ENCODE measurements at places on chromosomes 12 and 14. TPM values are rescaled to one million over a fixed set of nuclear protein-coding genes. Genes with fewer than 3 reads are reported as not detected.

HELB gene
- 2.3 TPM for total RNA-seq

NDUFA12 gene
- total RNA-seq = 283 TPM

KRT71 gene
- total RNA-seq = not detected

GDF3 gene
- total RNA-seq = not detected

DNA sequence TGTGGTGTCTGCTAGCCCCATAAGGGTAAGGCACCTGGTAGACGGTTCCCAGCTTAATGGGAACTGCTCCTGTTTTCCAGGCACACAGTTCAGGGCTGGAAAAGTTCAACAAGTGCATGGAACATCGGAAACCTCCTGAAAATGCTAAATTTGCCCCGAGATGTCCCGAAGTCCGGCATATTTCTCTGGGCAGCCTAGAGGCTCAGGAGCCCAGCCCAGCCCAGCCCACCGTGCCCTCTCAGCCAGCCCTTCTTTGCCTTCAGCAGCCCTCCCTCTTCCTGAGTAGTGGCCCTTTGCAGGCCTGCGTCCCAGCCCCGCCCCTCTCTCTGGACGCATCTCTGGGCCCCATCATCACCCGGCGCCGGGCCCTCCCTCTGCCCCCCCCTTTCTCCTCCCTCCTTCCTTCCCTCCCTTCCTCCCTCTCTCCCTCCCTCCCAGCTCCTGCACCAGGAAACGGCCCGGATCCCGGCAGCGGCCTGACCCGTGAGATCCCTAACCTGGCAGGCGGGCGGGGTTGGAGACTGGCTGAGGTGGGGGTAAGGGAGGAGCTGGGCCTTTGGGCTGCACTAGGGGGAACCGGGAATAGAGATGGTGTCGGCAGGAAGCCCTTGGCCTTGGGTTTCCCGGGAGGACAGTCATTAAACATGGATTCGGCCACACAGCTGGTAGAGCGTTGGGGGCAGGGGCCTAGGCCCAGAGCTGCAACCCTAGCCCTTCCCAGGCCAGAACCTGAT, at the start of gene BCL2L2:
Gene BCL2L2 (plus strand): TSS at position 422 of the 734 bp plus-strand sequence. CDS start 935 bp downstream, outside the sequence.
- no peaks in the 10 kb centered on the region for H3K27me3 ChIP-seq
- H3K27ac ChIP-seq = peak within 1 kb of the TSS; percentile 64

DNA sequence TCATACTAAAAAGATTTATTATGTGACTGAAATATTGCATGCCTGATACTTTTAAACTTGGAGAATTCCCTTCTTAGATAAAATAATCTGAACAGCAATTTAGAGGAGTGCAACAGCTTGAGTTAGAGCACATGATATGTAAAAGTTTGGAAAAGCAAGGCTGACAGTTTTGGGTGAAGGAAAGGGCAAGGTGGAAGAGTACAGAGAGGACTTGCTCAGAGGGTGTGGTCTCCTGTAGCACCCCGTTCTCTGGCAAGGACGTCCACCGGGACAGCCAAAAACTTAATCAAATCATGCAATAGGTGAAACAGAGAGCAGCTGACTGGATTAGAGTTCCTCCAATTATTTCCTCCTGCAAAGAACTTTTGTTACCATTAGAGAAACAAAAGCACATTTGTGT, 65.2 kb upstream of the PDZRN4 start:
- H3K27me3 ChIP-seq = no peaks in the 10 kb centered on the region
- no peak for DNase-seq

- no peaks in the 10 kb centered on the region for H3K36me3 ChIP-seq
- peaks cover 11% of the 10 kb centered on the region for H3K4me1 ChIP-seq
- no peaks in the 10 kb centered on the region for H3K27me3 ChIP-seq
- no peak for DNase-seq
These were observed 660 bp upstream of the MAP1LC3B2 start for GRCh38 chr12:116558280-116559161.

- no peaks in the 10 kb centered on the region for H3K4me1 ChIP-seq
- H3K27me3 ChIP-seq = no peaks in the 10 kb centered on the region
- no peak for DNase-seq
These were observed 33.0 kb downstream of the FOXN3 start for GRCh38 chr14:89384023-89384422.

DNA sequence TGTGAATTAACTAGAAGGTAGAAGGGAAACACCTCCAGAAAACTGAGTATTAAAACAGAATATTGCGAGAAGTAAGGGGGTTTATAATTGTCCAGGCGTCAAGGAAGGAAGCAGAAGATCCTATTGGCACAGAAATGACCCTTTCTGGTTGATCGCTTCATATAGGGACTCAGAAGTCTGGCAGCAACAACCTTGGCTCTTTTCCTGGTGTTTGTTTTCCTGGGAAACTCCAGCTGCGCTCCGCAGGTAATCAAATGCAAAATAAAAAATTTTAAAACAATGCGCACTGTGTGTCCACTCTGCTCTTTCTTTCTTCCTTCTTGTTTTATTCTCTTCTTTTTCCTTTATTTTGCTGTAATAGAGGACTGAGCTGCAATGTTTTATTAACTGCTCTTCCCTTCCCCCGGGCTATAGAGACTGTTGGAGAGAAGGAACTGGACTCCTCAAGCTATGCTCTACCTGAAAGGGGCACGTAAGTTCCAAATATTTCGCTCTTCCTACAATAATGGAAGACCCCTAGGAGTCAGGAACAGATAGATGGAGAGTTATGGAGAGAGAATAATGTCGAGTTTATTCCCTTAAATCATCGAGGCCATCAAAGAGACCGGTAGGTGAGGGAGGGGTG, 737 bp downstream of the SPX start:
- peaks cover 35% of the 10 kb centered on the region for H3K27me3 ChIP-seq
- H3K36me3 ChIP-seq = no peaks in the 10 kb centered on the region
- H3K4me3 ChIP-seq = no peak overlapping the region
- no peak for DNase-seq

DNA sequence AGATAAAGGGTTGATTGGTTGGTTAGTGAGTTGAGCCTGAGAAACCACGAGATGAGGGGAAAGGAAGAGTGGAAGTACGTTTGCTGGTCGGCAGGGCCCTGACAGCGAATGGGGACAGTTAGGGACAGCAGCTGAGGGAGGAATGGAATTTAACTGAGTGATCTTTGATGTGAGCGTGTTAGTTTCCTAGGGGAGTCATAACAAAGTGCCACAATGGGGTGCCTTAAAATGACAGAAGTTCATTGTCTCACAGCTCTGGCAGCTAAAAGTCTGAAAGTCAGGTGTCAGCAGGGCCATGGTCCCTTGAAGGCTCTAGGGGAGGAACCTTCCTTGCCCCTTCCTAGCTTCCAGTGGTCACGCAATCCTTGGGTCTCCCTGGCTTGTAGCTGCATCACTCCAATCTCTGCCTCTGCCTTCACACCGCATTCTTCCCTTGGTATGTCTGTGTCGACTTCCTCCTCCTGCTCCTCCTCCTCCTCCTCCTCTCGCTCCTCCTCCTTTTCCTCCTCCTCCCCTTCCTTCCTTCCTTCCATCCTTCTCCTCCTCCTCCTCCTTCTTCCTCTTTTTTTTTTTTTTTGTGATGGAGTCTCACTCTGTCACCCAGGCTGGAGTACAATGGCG, 26.0 kb upstream of the RIN3 start:
- H3K4me3 ChIP-seq = no peak overlapping the region
- no peaks in the 10 kb centered on the region for H3K36me3 ChIP-seq
- no peaks in the 10 kb centered on the region for H3K4me1 ChIP-seq
- H3K27me3 ChIP-seq = no peaks in the 10 kb centered on the region

DNA sequence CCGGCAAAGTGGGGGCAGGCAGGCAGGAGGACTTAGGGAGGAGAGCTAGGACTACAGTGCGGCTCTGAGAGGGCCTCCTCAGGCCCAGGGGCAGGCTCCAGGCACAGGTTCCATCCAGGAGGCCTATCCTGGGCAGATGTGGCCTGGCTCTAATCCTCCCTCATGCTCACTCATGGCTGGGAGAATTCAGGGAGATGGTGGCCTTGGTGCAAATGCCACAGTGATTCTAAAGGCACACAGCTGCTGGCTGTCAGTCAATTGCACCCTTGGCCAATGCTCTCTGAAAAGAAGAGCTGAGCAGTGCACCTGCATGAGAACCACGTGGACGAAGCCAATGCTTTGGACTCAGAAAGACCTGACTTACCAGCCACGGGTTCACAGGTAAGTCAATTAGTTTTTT, 89.6 kb downstream of the C12orf75 start:
- no peak overlapping the region for H3K27ac ChIP-seq
- no peaks in the 10 kb centered on the region for H3K27me3 ChIP-seq
- H3K4me1 ChIP-seq = peaks cover 16% of the 10 kb centered on the region
- DNase-seq = no peak

DNA sequence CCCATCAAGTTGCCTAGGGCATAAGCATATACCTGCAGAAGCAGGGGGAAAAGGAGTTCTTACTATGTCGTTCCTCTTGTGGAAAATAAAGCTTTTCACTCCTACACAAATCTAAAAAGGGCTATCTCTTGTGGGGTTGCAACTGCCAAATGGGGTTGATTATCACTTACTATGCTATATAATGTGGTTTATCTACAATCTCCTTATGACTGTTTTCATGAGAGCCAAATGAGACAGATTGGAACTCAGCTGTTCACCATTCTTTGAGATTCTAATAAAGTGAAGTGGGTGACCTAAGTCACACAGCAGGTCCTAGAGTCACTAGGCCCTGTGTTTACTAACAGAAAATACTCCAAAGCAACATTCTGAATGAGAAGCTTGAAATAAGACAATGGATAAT, 47.7 kb downstream of the CIT start:
- no peak for DNase-seq
- no peak overlapping the region for H3K4me3 ChIP-seq
- H3K36me3 ChIP-seq = peaks cover 75% of the 10 kb centered on the region
- H3K4me1 ChIP-seq = no peaks in the 10 kb centered on the region

DNA sequence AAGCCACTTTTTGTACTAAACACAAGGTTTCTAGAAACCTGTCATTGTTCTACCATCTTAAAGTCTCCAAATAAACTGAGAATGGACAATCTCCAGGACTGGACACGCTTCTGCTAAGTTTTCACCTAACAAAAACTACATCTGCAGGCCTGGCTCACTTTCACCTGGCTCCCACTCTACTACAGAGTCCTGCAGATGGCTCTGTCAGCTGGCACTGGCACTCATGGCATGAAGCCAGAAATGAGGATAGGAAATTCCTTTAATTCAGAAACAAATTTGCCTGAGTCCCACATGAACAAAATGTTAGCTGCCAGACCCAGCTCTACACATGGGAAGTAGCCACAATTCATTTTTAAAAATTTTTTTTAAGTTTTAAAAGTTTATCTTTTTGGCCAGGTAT, 42.1 kb downstream of the STXBP6 start:
- peak overlapping the region; percentile 85 for H3K27ac ChIP-seq
- no peak overlapping the region for H3K4me3 ChIP-seq
- H3K36me3 ChIP-seq = no peaks in the 10 kb centered on the region
- peaks cover 40% of the 10 kb centered on the region for H3K4me1 ChIP-seq
- DNase-seq = no peak

DNA sequence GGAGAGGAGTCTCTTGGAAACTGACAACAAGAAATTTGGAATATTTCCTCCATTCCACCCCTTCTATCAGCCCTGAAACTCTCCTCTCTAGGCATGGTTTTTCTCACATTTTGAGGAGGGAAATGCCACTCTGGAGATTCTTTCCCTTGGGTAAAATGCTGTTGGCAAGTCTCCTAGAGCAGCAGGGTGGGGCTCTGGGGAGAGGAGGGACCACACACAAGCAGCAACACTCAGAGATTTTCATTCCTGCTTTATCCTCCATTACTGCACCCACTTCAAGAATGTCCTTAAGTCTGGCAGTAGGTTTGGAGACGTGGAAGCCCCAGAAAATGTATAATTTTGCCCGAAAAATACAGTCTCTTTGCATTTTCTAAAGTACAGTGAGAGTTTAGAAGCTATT, 130.8 kb upstream of the FLRT2 start:
- H3K4me1 ChIP-seq = peaks cover 45% of the 10 kb centered on the region
- no peaks in the 10 kb centered on the region for H3K27me3 ChIP-seq
- H3K27ac ChIP-seq = peak overlapping the region; percentile 94

DNA sequence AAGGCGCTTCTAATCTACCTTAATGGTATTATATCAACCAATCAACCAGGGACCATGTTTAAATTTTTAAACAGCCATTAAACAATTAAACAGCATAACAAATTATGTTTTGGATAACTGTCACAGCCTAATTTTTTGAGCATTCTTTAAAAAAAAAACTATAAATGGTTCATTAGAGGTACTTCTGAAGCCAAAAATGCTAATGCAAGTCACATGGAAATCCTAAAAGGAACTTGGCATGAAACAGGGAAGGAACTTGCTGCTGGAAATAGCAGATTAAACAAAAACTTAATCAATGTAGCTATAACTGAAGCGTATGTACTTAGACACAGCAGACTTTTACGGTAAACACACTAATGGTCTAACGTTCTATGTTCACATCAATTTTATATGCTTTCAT, 190.2 kb upstream of the BTG1 start:
- H3K27me3 ChIP-seq = no peaks in the 10 kb centered on the region
- H3K36me3 ChIP-seq = no peaks in the 10 kb centered on the region
- no peak overlapping the region for H3K4me3 ChIP-seq
